T-cell (primary cell): ENCODE measurements at places on chromosomes 7 and 10. TPM values are rescaled to one million over a fixed set of nuclear protein-coding genes. Genes with fewer than 3 reads are reported as not detected.

Gene PRF1
- total RNA-seq = 67.4 TPM

Gene CD36
- 0.70 TPM for total RNA-seq

Gene SERPINE1
- total RNA-seq = 0.18 TPM

Gene NEUROD6
- not detected for total RNA-seq

Gene SEMA3C
- 0.10 TPM for total RNA-seq

- no peak overlapping the region for H3K4me3 ChIP-seq
- H3K4me1 ChIP-seq = no peaks in the 10 kb centered on the region
- H3K27me3 ChIP-seq = no peaks in the 10 kb centered on the region
- H3K36me3 ChIP-seq = no peaks in the 10 kb centered on the region
These were observed 39.5 kb upstream of the OPN4 start for GRCh38 chr10:86614853-86615252.

GRCh38 chr10:36457751-36458150, 667.6 kb upstream of the ANKRD30A start:
- H3K27me3 ChIP-seq = no peaks in the 10 kb centered on the region
- no peak overlapping the region for H3K27ac ChIP-seq
- no peak for DNase-seq
- no peak overlapping the region for H3K4me3 ChIP-seq
- H3K36me3 ChIP-seq = no peaks in the 10 kb centered on the region

- no peak for DNase-seq
- no peaks in the 10 kb centered on the region for H3K27me3 ChIP-seq
- H3K27ac ChIP-seq = no peak overlapping the region
- no peaks in the 10 kb centered on the region for H3K36me3 ChIP-seq
- no peaks in the 10 kb centered on the region for H3K4me1 ChIP-seq
These were observed 350.7 kb downstream of the IPMK start for GRCh38 chr10:57917019-57917418.

DNA sequence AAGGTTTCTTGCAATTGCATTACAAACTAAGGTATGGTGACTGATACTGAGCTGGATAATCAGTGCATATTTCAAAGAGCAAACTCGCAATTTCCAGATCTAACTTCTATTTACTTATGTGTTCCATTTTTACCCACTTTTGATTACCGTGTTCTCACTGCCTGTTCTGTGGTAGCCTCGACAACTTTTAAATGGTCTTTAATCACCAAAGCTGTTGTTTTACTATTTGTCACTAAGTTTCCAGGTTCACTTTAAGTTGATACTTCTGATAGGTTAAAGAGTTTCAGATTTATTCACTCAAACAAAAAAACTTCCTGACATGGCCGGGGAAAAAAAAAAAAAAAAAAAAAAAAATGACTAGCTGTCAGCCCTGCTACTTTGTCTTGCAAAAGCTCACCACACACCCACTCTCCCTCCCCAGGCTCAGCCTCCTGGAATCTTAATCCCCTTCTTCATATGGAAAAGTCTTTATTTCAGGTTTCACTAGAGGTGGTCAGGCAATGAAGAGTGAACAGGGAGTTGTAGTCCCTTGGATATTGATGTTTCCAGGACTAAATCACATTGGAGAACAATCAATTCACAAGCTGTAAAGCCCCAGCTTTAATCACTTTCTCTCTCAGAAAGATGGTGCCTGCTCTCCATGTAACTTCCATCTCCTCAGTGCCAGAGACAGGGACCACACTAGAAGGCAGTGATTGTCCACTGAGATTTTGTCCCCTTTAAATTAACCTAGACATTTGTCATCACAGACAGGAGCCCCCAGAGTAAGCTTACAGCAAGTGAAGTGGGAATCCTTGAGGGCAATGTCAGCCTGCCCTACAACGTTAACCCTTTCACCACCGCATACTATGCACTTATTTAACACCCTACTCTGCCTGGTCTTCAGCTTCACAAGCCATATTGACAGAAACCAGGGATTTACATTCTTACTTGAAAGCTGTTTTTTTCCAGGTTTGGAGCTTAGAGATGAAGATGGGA, 749.1 kb upstream of the SORCS1 start:
- H3K4me1 ChIP-seq = no peaks in the 10 kb centered on the region
- H3K27ac ChIP-seq = no peak overlapping the region
- no peak overlapping the region for H3K4me3 ChIP-seq

DNA sequence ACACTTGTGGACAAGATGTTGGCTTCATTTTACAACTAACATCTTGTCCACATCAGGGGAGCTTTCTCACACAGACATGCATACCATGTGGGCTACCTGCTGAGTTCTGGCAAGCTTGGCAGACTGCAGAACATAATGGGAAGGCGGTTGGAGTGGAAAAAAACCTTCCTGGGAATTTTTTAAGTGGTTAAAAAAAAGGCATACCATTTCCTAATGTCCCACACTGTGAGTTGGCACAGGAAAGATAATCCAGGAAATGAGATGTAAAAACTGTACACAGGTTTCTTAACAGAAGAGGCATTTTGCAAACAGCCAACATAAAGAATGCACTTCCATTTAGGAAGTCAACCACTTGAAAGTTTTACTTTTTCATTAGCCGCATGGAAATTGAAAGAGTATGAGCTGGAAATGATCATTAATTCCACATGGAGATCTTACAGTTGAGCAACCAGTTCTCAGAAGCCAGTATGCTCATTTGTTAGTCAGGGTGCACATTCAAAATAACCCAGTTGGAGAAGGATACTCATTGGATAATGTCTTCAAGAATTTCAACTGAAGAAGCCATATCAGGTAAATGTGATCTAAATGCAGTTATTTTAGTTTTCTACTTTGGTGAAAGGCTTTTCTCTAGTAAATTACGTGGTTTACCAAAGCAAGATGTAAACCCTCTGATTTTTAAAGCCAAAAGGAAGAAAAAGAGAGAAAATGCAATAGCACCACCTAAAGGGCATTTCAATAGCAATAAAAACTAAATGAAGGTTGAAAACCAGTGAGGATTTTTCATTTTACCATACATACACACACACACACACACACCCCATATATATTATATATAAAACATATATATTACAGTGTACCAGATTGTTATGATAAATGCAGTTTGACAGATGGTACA, 194.0 kb downstream of the TAX1BP1 start:
- DNase-seq = no peak
- no peak overlapping the region for H3K27ac ChIP-seq
- H3K4me1 ChIP-seq = no peaks in the 10 kb centered on the region
- H3K36me3 ChIP-seq = no peaks in the 10 kb centered on the region
- no peak overlapping the region for H3K4me3 ChIP-seq
